ENCODE measurements at places on chromosomes 16 and 17.

DNA sequence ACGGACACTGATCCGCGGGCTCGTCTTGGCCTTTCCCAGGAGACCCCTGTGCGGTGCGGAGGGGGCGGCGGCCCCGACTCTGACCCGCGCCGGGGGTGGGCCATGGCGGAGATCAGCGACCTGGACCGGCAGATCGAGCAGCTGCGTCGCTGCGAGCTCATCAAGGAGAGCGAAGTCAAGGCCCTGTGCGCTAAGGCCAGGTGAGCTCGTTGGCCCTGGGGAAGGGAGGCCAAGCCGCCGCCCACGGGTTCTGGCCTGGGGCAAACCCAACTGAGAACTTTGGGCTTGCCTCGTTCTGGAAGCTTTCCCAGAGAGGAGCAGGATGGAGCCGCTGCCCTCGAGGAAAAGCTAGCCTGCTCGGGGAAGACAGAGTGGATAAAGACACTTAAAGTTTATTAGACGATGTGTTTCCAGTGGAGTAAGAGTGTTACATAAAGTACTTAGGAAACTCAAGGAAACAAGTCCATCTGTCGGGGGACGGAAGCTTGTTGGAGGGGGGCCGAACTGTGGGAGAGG, 540 bp downstream of the PPP4C start:
- DNase-seq, result no peak

- no peak for DNase-seq
Observed at GRCh38 chr16:66459878-66460277, 32.8 kb downstream of the BEAN1 start.

- DNase-seq, result no peak
Observed at GRCh38 chr16:77581706-77582105, 140.6 kb upstream of the NUDT7 start.

GRCh38 chr17:72264682-72265405, 144.0 kb downstream of the SOX9 start:
- no peak for DNase-seq

DNA sequence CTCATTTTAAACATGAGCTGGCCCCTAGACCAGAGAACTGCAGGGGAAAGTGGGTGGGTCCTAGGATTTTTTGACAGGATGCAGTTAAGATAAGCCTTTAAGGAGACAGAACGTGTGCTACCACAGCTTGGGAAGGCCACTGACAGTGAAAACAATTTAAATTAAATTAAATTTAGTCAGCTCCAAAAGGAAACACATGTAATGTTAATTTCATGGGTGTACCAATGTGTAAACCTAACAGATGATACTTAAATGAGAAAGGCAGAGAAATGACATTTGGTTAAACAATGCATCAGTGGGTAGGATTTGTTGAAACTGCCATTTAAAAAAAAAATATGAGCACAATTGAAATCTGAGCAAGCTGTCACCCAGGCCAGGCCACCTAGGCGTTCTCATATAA, 250.8 kb downstream of the XYLT1 start:
- no peak for DNase-seq

DNA sequence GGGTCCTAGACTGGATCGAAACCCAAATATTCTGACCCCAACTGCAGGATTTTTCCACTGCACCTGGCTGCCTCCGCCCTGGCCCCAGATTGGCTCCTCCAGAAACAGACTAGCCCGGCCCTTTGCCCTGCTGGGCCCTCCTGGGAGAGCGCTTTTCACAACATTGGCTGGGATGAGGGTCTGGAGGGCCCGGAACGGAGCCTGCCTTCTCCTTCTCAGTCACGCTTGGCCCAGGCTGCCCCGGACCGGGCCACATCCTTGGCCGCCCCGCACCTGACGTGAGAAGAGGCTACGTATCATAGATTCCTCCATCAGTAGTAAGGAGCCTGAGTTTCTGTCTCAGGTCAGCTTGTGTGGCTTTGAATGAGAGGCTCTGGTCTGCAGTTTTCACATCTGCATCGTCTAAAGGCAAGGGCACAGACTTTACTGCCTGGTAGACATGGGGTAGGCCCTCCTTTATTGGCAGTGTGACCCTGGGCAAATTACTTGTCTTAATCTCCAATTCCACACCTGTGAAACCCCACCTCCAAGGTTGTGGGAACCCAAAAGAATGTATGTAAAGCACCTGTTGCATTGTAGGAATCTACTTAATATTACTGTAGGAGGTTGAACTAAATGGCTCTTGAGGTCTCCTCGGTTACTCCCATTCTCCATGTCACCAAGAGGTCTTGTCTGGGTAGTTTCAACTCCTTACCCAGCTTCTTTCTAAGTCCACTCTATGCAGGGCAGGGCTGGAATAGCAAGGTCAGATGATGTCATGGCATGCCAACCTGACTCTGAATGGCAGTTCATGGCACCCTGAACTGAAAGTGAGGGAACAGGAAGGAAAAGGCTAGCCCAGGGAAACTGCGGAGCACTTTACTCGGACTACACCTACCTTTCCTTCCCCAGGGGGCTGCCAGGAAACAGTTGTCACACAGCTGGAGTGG, 661 bp downstream of the LRRC3C start:
- no peak for DNase-seq

GRCh38 chr16:4090351-4090851, 25.8 kb downstream of the ADCY9 start:
- no peak for DNase-seq

DNA sequence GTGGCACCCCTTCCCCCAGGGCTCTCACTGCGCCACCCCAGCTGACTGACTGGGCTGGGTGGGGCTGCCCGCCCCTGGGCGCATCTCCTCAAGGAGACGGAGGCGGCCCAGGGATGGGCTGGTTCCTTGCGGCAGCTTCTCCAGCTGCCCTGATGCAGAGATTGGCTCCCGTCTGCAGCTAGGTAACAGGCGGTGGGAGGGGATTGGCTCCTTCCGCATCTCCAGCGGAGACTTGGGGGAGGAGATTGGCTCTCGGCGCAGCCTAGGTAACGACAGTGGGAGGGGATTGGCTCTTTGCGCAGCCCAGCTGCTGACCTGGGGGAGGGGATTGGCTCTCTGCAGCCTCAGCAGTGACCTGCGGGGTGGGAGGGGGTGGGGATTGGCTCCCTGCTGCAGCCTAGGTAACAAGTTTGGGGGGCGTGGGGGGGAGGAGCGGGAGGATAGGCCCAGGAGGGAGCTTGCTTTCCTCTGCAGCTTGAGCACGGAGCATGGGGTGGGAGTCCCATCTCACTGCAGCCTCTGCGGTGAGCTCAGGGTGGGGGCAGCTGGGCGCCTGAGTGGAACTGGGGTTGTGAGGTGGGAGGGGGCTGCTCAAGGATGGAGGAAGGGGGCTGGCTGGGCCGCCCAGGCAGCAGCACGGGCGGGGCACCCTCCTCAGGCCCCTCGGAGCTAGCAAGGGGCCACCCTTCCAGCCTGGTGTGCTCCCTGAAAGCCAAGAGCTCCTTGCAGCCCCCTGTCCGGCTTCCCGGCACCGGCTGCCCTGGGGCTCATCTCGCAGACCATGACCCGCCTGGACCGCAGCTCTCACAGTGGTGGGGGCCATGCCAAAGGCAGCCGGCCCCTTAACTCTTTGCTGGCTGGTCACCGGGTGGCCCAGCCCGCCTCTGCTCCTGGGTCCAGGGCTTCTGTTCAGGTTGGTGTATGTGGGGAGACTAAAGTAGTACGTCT, 6.4 kb downstream of the NFE2L1 start:
- DNase-seq, result no peak

GRCh38 chr16:11670171-11671131, 2.2 kb downstream of the SNN start:
- DNase-seq, result no peak

DNA sequence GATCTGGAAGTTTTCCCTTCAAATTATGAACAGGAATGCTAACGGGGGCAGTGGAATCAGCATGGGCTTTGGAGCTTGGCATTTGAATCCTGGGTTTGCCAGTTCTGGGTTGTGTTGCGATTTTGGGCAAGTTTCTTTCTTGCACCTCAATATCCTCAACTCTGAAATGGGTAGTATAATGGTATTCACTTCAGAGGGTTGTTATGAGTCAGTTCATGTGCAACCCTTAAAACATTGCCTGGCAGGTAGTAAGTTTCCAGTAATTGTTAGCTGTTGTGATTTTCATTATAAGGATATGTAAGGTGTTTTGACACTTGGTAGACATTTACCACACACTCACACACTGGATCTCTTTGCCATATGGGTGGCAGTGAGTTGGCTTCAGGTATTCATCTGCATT, 33.4 kb downstream of the SNX29 start:
- DNase-seq, result no peak

- DNase-seq, result no peak
Observed at GRCh38 chr16:53792161-53792951, 88.4 kb downstream of the FTO start.

GRCh38 chr16:66194866-66195265, 171.6 kb upstream of the CDH5 start:
- DNase-seq, result no peak

DNA sequence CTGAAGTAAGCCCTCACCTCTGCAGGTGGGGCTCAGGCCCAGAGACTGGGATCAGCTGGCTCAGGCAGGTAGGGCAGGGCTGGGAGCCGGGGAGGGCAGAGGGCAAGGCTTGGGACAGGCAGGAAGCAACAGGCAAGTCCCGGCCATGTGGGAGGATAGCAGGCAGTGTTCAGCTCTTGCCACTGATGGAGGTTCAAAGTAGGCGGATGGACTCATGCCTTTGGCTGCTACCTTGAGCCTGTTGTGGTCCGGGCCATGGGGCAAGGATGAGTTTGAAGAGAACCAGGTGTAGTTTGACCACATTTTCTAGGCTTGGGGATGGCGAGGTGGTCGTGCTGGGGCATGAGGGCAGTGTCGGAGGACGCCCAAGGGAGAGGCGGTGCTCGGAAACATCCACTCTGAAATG, 2.7 kb downstream of the PRCD start:
- no peak for DNase-seq

GRCh38 chr16:4002121-4002520, 114.1 kb downstream of the ADCY9 start:
- no peak for DNase-seq

- DNase-seq, result no peak
Observed at GRCh38 chr17:82592767-82593589, 55.3 kb downstream of the WDR45B start.

DNA sequence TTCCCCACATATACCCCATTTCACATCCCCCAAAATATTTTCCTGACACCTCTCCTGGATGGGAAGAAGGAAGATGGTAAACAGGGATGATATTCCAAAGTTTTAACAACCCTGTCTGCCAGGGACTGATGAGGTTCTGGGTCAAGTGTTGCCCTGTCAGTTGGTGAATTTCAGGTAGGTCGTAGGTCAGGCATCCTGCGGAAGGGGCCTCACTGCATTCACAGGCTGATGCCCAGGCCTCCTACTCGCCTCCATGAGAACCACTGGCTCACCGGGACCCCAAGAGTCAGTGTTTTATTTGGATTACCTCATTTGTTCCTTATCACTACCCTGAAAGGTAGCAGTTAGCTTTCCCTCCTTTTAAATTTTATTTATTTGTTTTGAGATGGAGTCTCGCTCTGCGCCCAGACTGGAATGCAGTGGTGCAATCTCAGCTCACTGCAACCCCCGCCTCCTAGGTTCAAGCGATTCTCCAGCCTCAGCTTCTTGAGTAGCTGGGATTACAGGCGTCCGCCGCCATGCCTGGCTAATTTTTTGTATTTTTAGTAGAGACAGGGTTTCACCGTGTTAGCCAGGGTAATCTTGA, 10.5 kb downstream of the ZBTB4 start:
- DNase-seq, result no peak

- no peak for DNase-seq
Observed at GRCh38 chr17:78396441-78397337, 18.2 kb downstream of the PGS1 start.

DNA sequence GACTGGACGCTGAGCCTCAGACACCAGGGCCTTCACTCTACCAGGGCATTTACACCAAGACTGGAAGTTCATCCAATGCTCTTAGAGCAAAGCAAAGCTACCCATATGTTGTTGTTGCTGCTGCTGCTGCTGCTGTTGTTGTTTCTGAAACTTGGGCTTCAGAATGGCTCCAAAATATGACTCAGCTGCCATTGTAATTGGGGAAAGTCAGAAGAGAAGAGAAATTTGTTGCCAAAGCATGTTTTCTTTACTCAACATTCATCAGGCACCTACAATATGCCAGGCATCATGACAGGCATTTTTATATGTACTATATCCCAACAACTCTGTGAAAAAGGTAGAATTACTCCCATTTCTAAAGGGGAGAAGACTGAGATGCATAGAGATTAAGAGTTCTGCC, 11.9 kb downstream of the KRT32 start:
- DNase-seq, result no peak

GRCh38 chr17:76153640-76154039, 12.6 kb upstream of the FOXJ1 start:
- no peak for DNase-seq

DNA sequence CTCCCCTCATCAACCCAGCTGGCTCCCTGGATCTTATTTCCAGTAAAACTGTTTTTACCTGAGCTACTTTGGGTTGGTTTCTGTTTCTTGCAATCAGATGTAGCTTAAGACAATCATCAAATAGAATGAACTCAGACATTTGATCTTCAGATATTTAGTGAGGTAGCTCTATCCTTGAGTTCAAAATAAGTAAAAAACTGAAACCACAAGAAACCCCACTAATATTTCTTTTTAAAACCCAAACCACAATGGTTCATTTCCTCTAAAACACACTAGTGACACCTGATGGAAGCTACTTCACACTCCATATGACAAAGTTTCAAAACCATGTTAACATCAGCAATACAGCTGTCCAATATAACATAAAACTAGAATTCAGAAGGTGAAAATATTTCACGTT, 37.8 kb downstream of the CACNG1 start:
- no peak for DNase-seq

DNA sequence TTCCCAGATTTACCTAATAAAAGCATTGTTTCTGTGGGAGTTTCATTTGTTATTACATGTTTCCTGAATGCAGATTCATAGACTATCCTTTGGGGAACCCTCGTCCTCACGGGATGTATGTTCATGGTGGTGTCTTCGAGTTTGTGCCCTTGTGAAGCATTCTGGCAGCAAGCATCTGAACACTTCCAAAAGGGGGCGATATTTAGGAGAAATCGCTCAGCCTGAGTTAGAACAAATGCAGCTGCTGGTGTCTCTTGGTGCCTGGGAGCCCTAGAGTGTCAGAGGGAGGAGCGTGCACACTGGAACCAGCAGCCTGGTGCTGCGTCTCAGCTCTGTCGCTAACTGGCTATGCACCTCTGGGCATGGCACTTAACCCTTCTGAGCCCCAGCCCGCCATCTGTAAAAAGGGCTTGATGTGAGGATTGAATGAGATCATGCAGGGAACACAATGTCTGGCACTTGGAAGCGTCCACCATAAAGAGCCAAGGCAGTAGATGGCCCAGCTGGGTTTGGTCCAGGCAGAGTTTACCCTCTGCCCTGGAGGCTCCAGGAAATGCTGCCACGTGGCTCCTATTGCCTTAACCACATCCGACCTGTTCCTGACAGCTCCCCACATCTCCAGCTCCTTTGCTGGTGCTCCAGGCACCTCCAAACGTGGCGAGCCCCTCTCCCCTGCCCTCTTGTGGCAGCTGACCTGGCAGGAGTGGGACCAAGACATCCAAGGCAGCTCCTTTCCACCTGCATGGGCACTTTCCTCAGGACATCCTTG, 25.0 kb upstream of the C16orf78 start:
- no peak for DNase-seq

- DNase-seq, result no peak
Observed at GRCh38 chr17:11598274-11599221, at the start of gene DNAH9. TSS of gene DNAH9 (plus strand) at chr17:11598470. CDS start at chr17:11598499, 29 bp downstream.

GRCh38 chr16:23682181-23682580, 3.5 kb downstream of the PLK1 start:
- DNase-seq, result no peak
